T-helper 17 cell (primary cell): ENCODE measurements at places on chromosomes 13 and 19.

DNA sequence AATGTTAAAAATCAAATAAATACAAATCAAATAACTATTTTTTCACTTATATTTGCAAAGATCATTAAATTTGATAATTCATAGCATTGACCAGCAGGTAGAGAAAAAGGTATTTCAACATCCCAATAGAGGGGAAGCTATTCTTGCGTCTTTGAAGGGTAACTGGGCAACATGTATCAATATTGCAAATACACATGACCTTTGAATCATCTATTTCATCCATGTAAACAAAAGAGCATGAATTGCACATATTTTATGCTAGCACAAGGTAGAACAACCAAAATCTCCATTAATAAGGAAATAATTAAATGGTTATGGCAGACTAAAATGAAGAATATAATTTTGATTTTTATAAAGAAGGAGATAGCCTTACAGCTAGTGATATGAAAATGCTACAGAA is 372.8 kb downstream of the GPC5 start:
- no peak for DNase-seq
- H3K36me3 ChIP-seq: no peaks in the 10 kb centered on the region
- H3K4me1 ChIP-seq: no peaks in the 10 kb centered on the region
- no peak overlapping the region for H3K4me3 ChIP-seq
- H3K27me3 ChIP-seq: no peaks in the 10 kb centered on the region

GRCh38 chr13:65966991-65967451 is 1263.1 kb downstream of the PCDH9 start:
- H3K4me1 ChIP-seq: no peaks in the 10 kb centered on the region
- H3K36me3 ChIP-seq: no peaks in the 10 kb centered on the region
- DNase-seq: no peak
- no peak overlapping the region for H3K4me3 ChIP-seq

DNA sequence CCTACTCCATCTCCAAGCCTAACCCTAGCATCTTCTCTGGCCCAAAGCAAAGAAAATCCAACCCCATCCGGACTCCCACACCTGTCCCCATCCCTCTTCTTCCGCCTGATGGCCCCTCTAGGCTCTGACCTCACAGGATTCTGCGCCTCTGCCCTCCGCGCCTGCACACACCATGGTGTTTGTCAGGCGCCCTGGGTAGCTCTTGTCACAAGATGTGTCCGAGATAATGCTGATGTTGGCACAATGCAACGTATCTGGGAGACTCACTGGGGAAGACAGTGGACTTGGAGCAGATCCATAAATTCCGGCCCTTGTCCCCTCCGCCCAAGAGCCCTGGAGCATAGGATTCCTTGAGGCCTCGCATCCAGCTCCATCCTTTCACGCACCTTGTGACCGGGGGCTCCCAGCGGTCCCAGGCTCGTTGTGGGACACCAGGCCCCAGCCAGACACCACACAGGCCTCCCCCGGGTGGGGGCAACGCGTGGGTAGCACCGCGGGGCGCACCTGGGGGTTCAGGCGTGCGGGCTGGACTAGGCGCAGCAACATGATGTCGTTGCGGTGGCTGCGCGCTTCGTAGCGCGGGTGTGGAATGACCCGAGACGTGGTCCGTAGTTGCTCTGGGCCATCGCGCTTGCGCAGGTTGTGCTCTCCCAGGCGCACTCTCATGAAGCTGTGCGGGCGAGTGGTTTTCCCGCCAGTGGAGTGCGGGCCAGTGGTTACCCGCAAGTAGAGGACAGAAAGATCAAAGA is 3.1 kb upstream of the KLK1 start:
- H3K36me3 ChIP-seq: peaks cover 6% of the 10 kb centered on the region
- peaks cover 47% of the 10 kb centered on the region for H3K27me3 ChIP-seq
- no peak overlapping the region for H3K27ac ChIP-seq

DNA sequence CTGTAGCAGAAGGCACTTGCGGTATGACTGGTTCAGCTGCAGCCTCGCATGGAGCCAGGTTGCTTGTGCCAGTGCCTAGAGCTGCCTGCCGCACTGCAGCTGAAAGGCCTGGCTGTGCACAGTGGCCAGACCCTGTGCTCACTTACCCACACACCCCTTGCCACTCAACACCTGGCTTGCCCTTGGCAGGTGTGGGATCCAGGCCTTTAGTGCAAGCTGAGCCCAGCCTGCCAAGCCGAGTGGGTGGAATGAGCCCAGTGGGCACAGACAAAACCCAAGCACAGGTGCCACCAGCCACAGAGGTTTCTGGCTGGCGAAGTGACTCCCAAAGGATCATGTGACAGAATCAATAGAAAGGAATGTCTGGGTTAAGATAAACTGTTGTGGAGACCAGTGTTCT is 19.5 kb downstream of the LIG4 start:
- H3K36me3 ChIP-seq: no peaks in the 10 kb centered on the region
- no peaks in the 10 kb centered on the region for H3K4me1 ChIP-seq
- no peak for DNase-seq
- H3K4me3 ChIP-seq: no peak overlapping the region
- no peak overlapping the region for H3K27ac ChIP-seq

GRCh38 chr19:10747271-10747670 is 29.4 kb downstream of the DNM2 start:
- H3K27ac ChIP-seq: peak overlapping the region; percentile 83
- H3K4me3 ChIP-seq: no peak overlapping the region
- no peak for DNase-seq
- H3K4me1 ChIP-seq: peaks cover 46% of the 10 kb centered on the region
- H3K36me3 ChIP-seq: no peaks in the 10 kb centered on the region

DNA sequence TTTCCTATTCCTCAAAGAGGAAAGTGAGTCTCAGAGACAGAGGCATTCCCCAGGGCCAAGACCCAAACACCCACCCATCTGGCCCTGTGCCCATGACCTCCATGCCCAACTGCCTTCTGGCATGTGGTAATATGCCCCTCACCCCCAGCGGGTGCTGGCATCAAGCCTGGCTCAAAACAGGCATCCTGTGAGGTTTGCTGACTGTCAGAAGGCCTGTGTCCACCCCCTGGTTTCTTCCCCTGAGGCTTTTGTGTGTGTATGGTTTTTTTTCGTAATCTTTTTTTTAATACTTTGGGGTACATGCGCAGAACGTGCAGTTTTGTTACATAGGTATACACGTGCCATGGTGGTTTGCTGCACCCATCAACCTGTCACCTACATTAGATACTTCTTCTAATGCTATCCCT is 7.6 kb upstream of the KANK2 start:
- H3K27ac ChIP-seq: no peak overlapping the region
- peaks cover 9% of the 10 kb centered on the region for H3K27me3 ChIP-seq

DNA sequence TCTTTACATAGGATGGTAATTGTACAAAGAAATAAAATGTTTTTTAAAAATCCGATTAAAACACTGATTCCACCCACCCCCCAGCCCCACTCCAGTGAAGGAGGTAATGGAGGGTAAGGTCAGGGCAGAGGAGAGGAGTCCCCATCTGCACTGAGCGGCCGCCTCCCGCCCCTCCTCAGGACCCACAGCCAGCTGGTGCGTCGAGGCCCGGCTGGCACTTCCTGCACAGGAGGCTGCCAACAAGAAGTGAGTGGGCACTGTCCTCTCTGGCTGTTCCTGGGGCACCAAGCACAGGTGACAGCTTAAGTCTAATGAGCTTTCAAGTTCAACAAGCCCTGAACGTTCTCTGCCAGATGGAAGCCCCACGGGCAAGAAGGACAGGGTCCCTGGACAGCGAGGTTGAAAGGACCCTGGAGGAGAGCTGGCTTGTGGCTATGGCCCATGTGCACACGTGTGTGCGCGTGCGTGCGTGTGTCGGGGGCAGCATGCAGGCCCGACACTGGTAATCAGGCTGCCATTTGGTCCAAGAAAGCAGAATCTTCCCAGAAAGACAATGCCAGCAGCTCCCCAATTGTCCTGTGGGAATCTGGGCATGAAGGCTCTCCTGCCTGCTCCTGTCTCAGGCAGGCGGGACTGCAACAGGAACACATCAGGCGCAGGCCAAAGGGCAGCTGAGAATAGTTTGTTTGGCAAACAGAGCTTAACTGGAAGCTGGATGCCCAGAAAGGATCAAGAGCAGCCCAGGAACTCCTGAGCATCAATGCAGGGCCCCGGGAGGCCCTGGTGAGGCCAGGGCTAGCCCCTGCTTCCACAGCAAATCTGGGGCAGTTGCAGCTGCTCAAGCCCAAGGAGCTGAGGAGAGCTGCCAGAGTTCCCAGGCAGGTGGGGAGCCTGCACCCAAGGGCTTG is 15.1 kb upstream of the EPHX3 start:
- H3K36me3 ChIP-seq: peaks cover 8% of the 10 kb centered on the region
- H3K27me3 ChIP-seq: no peaks in the 10 kb centered on the region
- no peak overlapping the region for H3K4me3 ChIP-seq

GRCh38 chr19:5782945-5783919 is 1.3 kb downstream of the PRR22 start:
- DNase-seq: no peak
- H3K27me3 ChIP-seq: no peaks in the 10 kb centered on the region
- H3K27ac ChIP-seq: no peak overlapping the region

- no peak overlapping the region for H3K4me3 ChIP-seq
- no peaks in the 10 kb centered on the region for H3K36me3 ChIP-seq
- no peak for DNase-seq
- no peaks in the 10 kb centered on the region for H3K4me1 ChIP-seq
- no peak overlapping the region for H3K27ac ChIP-seq
Observed at GRCh38 chr13:89755729-89756492, 1591.6 kb upstream of the MIR17HG start.

GRCh38 chr19:6250909-6251308 is 28.9 kb downstream of the MLLT1 start:
- H3K4me1 ChIP-seq: peaks cover 36% of the 10 kb centered on the region
- H3K4me3 ChIP-seq: no peak overlapping the region
- DNase-seq: no peak
- peak overlapping the region; percentile 24 for H3K27ac ChIP-seq
- no peaks in the 10 kb centered on the region for H3K27me3 ChIP-seq

DNA sequence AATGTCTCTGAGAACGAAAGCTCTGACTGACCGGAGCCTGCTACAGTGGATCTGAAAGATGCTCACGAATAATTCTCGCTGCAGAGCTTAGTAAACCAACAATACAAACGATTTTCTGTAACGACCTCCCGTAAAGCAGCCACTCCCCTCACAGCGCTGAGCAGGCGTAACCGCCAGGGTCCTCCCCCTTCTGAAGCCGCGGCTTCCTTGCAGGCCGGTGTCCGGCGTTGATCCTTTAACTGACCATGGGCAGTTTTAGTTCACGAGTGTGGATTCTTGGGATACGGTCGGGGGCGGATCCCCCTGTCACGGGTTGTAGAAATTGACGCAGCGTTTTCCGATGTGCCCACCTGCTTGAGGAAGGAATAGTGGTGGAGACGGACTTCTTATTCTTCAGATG is 75.9 kb downstream of the ATP11A start:
- H3K27ac ChIP-seq: no peak overlapping the region
- H3K4me1 ChIP-seq: peaks cover 33% of the 10 kb centered on the region
- H3K27me3 ChIP-seq: no peaks in the 10 kb centered on the region
- H3K4me3 ChIP-seq: no peak overlapping the region

GRCh38 chr13:54185785-54186184 is 1157.2 kb downstream of the OLFM4 start:
- no peaks in the 10 kb centered on the region for H3K36me3 ChIP-seq
- no peaks in the 10 kb centered on the region for H3K4me1 ChIP-seq
- no peak overlapping the region for H3K27ac ChIP-seq
- no peak overlapping the region for H3K4me3 ChIP-seq
- no peaks in the 10 kb centered on the region for H3K27me3 ChIP-seq

- peaks cover 4% of the 10 kb centered on the region for H3K27me3 ChIP-seq
- H3K4me3 ChIP-seq: no peak overlapping the region
- no peak overlapping the region for H3K27ac ChIP-seq
- peaks cover 20% of the 10 kb centered on the region for H3K4me1 ChIP-seq
- no peak for DNase-seq
- no peaks in the 10 kb centered on the region for H3K36me3 ChIP-seq
Observed at GRCh38 chr19:45492627-45493470, 4.0 kb downstream of the RTN2 start.

DNA sequence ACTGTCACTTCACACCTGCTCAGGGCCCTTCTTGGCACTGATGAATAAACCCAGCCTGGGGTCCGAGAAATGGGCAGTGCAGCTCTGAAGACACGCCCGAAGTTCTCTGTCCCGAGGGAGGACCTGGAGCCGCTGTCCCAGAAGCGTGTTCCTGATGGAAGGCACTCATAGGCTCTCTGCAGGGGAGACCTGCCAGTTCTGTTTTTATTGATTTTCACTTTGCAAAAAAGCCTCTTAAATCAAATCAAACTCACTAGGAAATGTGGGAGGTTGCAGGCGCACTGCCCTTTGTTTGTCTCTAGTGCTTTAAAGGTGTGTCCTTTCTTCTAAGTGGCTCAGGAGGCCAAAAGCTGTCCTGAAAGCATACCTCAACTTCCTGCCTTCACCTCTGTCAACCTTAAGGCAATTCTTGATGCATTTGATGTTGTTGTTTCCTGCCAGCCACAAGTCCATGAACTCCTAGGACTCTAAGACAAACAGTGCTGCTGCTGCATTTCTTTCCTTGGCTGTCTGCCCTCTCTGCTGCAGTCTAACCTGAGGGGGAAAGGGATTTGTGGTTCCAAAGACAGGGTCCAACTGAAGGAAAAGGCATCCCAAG is 663.2 kb downstream of the UQCRFS1 start:
- H3K27ac ChIP-seq: no peak overlapping the region
- H3K27me3 ChIP-seq: no peaks in the 10 kb centered on the region
- no peaks in the 10 kb centered on the region for H3K36me3 ChIP-seq
- DNase-seq: no peak
- no peaks in the 10 kb centered on the region for H3K4me1 ChIP-seq

GRCh38 chr19:11414544-11414943 is 4.6 kb downstream of the RGL3 start:
- DNase-seq: no peak
- H3K4me3 ChIP-seq: no peak overlapping the region
- H3K4me1 ChIP-seq: peaks cover 8% of the 10 kb centered on the region
- peaks cover 33% of the 10 kb centered on the region for H3K27me3 ChIP-seq
- H3K27ac ChIP-seq: no peak overlapping the region

DNA sequence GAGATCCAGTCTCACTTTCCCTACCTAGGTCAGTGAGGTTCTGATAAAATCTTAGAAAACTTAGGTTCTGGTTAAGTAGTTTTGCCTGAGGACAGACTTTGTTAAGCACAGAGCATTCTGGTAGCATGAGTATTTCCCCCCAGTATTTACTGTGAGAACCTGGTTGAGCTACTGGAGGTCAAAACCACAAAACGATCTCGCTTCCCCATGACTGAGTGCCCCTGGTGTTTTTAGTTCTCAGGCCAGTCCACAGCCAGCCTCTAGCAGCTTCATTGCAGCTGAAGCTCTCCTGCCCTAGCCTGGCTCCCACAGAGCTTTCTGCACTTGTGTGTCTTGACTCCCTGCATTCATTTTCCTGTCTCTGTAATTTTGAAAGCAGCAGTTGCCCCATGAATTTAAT is 1138.2 kb downstream of the UQCRFS1 start:
- no peaks in the 10 kb centered on the region for H3K27me3 ChIP-seq
- H3K4me1 ChIP-seq: no peaks in the 10 kb centered on the region
- H3K4me3 ChIP-seq: no peak overlapping the region
- DNase-seq: no peak
- H3K36me3 ChIP-seq: no peaks in the 10 kb centered on the region
- H3K27ac ChIP-seq: no peak overlapping the region

- H3K4me3 ChIP-seq: no peak overlapping the region
- no peaks in the 10 kb centered on the region for H3K4me1 ChIP-seq
- no peaks in the 10 kb centered on the region for H3K27me3 ChIP-seq
- no peak for DNase-seq
- H3K36me3 ChIP-seq: no peaks in the 10 kb centered on the region
- no peak overlapping the region for H3K27ac ChIP-seq
Observed at GRCh38 chr13:72415817-72416216, 311.6 kb downstream of the MZT1 start.
